Mucosa of descending colon (tissue), 3 donors: ENCODE measurements at places on chromosomes 12 and 14. TPM values are rescaled to one million over a fixed set of nuclear protein-coding genes. Genes with fewer than 3 reads are reported as not detected.

Gene MYF5
- not detected for total RNA-seq

GRCh38 chr12:88737838-88738472 is 157.7 kb upstream of the KITLG start:
- no peak for DNase-seq

DNA sequence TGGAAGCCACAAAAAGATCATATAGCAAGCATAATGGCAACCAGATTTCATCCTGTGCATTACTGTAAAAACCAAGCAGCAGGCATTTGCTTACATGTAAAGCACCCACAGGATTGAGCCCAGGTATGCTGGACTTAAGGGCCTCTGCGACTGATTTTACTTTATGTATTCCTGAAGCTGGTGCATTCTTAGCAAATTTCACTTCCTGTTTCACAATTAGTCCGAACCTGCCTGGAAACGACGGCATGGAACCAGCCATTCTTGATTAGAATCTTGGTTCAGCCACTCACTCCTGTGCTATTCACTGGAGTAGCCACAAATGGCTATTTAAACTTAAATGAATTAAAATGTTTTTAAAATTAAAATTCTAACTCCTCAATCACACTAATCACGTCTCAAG is 239.2 kb downstream of the NUAK1 start:
- DNase-seq = no peak

DNA sequence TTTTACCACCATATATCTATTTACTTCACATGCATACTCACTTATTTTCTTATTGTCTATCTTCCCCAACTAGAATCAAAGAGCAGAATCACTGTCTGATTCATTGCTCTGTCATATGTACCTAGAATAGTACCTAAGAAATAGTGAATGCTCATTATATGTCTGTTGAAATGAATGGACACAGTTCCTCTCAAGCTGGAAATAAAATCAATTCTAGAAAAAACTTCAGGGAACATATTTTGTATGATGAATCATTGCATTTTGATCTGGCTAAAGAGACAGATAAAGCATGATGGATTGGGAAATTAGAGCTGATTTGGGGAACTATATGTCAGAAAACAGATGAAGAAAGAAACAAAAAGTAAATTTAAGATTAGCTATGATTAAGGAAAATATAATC is 623.3 kb downstream of the C12orf50 start:
- no peak for DNase-seq

- DNase-seq = no peak
Observed at GRCh38 chr12:45775964-45776363, 46.5 kb downstream of the ARID2 start.

DNA sequence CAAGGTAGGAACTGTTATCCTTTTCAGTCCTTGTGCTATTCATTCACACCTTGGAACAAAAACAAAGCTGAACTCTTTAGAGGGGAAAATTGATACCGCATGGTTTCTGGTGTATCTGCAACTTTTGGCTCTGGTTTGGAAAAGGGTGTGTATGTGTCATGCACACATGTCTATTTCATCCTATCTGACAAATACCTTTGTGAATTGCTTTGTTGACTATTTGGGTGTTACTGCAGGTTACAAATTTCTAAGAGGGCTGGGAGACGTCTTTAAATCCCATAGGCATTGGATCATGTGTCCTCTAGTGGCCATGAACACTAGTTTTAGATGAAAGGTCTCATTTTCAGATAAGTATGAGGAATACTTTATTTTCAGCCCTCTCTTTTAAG is 59.9 kb upstream of the IFNG-AS1 start:
- no peak for DNase-seq

Gene TCL1B
- not detected for total RNA-seq

DNA sequence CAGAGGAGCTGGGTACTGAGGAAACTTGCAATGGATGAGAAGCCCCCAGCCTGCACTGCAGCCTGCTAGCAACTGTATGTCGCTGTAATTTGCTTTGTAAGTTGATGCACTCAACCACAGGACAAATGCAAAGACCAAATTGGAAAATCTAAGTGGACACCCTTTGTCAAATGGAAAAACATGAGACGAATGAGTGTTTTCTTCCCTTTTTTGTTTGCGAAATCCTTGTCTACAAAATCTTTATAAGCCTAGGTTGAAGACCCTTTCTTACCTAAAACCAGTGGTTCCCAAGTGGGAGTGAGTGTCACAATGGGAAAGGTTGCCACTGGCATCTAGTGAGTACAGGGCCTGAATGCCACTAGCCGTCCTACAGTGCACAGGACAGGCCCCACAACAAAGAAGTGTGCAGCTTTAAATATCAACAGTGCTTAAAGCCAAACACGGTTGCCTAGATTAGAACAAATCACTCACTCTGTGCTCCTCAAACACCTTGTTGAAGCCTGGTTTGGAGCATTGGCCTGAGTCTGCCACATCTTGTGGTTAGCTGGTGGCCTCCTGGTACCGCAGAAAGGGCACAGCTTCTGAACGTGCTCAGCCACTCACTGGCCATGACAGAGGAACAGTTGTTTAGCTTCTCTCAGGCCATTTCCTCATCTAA is 7.6 kb upstream of the VASH1 start:
- DNase-seq = no peak

DNA sequence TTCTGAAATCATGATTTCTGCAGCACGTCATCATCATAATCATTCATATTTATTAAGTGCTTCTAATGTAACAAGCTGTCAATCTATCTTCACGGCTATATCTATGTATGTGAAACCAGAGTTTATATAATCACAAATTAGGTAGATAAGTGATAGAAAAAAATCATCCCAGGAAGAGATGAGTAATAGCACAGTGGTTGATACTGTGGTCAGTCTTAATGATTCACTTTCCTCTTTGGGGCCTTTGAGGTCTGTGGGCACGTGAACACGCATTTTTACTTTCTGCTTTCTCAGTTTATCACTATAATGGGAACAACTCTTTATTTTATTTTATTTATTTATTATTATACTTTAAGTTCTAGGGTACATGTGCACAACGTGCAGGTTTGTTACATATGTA is 265.9 kb upstream of the NOVA1 start:
- no peak for DNase-seq

Gene NUAK1
- 6.8 TPM for total RNA-seq

DNA sequence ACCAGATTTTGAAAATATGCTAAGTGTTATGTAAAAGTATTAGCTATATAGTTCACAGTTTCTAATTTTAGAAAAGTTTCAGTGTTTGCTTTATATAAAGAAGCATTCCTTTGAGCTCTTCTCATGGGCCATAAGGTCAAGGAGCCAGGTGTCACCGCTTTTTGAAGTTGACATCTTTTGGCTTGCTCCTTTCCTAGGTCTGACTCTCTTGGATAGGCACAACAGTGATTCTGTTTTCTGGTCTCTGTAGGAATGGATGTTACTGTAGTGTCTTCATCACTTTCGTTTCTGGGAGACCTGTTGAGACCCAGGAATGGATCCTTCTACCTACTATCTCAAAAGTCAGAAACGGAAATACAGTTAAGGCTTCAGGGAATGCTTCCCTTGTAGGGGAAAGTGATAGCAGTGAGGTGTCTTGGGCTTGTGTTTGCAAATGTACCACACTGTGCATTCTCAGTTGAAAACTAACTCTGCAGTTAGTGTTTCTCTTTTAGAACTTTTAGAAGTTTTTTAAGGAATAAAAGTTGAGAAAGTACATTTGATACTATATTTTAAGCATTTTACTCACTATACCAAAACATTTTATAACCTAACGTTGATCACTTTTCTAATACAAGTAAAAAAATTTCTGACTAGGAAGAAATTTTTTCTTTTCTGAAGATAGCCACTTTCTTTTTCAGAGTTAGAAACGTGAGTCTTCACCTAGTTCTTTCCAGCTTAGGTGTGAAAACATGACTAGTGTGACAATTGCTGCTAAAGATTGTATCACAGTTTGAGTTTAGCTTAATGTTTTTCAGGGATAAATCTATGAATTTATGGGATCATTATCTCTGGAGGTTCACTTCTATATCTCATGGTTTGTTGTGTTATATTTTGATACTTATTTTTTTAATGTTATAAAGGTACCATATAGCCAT is 20.8 kb downstream of the VRK1 start:
- no peak for DNase-seq

GRCh38 chr12:4037747-4038312 is 164.6 kb upstream of the PARP11 start:
- DNase-seq = peak; percentile 89

- DNase-seq = no peak
Observed at GRCh38 chr12:3189282-3189681, 112.1 kb downstream of the TSPAN9 start.

Gene ERBB3
- total RNA-seq = 423 TPM

DNA sequence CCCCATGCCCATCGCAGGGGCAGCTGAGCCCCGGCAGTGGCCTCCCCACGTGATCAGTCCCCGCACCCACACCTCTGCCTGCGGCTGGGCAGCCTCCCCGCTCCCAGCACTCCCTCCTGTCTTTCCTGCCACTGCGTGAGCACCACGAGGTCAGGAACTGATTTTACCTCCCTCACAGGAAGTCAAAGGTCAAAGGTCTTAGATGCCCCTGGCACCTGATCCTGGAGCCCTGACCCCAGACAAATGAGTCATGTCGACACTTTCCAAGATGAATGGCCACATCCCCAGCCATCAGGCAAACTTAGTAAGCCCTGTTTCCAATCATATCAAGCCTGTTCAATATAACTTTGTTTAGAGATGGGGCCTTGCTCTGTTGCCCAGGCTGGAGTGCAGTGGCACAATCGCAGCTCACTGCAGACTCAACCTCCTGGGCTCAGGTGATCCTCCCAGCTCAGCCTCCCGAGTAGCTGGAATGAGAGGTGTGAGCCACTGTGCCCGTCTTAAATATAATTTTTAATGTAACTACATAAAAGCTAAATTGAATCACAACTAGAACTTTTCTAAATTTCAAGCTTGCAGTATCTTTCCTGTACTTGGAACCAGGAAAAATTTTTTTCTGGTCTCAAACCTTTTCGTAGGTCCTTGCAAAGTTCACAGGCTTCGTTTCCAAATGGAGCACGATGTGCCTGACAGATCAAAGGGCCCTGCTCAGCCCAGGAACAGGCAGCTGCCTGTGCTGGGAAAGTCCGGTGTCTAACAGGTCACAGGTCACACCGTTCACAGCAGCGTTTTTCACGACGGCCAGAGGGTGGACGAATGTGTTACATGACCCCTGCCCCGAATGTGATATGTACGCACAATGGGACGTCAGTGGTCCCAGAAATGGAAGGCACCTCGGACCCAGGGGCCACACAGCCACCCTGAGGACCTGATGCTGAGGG is 1.9 kb downstream of the LRCOL1 start:
- no peak for DNase-seq

- DNase-seq = no peak
Observed at GRCh38 chr12:93335603-93336162, 42.0 kb upstream of the NUDT4 start.

DNA sequence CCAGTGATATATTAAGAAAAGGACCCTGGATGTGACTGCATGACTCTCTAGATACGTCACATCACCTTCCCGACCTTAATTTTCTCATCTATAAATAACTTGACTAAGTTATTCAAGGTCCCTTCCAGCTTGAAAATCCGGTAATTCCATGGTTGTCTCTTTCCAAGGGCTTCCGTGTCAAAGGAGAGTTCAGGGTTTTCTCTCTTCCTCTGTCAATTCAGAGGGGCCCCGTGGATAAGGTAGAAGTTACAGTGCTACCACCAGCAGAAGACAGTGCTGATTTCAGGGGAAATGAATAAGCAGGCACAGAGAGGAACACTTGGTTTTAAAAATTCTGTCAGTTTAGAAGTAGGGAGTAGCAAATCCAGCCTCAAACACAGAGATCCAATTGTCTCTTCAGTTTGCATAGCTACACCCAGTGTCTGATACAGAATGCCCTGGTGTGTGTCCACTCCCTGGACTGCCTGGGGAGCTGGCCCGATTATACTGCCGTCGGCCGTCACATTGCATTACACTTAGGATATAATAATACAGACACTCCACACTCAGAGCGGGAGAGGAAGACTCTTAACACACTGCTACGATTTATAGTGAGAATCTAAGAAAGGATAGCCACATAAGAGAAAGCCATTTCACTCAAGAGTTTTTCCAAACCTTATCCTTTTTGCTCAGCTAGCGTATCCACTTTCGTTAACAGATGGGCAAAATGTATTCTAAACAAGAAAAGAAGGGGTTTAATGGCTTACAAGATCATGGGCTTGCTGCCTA is 54.7 kb upstream of the GTF2A1 start:
- DNase-seq = no peak

GRCh38 chr12:27667540-27667939 is 28.7 kb upstream of the REP15 start:
- no peak for DNase-seq

DNA sequence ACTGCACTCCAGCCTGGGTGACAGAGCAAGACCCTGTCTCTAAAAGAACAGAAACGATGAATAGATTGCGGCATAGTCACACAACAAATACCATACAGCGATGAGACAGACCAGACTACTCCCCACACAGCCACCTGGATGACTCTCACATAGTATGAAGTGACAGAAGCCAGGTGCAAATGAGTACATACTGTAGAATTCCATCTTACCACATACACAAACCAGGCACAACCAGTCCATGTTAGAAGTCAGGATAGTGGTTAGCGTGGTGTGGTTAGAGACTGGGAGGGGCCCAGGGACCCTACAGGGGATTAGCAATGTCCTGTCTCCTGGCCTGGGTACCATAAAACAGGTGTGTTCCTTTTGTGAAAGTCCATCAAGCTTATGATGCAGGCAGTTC is 53.8 kb downstream of the FAM222A start:
- DNase-seq = no peak

Gene RPGRIP1
- 0.09 TPM for total RNA-seq

Gene HCAR1
- 0.09 TPM for total RNA-seq

DNA sequence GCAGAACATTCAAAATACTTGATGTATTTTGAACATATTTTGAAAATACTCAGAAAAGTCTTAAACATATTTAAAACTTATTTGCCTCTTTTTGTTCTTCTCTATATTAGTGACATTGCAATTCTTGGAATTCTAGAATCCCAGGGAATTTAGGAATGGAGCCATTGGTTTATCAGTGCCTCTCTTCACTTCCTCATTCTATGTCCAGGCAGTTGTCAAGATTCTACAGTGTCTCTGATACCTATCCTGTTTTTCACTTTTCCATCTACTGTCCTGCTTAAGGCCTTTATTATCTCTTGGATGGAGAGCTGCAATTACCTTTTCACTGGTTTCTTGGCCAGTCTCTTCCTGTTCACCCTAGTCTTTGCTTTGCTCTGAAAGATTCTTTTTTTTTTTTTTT is 144.6 kb downstream of the TTLL5 start:
- no peak for DNase-seq

GRCh38 chr12:51872689-51872981 is 15.3 kb upstream of the ANKRD33 start:
- no peak for DNase-seq

Gene GLIPR1L2
- not detected for total RNA-seq

Gene MEG3
- 13.8 TPM for total RNA-seq

Gene TGFB3
- 5.7 TPM for total RNA-seq

GRCh38 chr12:46516933-46517578 is 144.5 kb upstream of the SLC38A2 start:
- DNase-seq = no peak
